ENCODE measurements at places on chromosomes 5 and 9.

- DNase-seq, result no peak
These were observed 556.1 kb downstream of the CDH9 start for GRCh38 chr5:26482076-26482809.

DNA sequence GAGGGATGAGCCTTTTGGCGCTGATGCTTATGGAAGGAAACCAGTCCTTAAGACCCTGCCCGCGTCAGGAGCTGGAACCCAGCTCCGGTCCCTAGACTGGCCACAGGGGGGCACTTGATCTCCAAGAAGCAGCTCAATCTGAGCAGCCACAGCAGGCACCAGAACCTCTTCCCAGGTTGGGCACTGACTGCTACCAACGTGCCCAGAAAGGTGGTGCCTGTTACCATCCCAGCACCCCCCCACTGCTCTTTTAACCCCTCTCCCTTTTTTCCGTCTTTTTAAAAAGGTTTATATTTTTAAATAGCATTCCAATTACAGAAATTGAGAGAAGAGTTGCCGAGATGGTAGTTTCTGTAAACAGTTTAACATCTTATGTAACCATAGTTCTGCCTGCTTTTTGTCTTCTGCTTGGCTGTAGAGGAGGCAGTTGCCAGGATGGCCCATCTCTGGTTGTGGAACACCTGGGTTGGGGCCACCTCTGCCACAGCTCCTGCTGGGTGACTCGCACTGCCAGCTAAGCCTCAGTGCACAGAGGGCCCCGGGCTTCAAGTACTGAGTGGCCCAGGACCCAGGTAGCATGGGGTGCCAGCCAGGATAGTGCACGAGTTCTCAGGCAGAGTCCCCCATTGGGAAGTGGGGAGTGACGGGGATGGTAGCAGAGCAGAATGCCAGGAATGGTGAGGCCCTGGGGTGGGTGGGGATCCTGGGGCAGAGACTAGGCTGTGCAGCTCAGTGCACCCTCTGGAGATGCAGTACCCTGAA, 62.8 kb downstream of the PFDN1 start:
- DNase-seq, result peak; percentile 41

DNA sequence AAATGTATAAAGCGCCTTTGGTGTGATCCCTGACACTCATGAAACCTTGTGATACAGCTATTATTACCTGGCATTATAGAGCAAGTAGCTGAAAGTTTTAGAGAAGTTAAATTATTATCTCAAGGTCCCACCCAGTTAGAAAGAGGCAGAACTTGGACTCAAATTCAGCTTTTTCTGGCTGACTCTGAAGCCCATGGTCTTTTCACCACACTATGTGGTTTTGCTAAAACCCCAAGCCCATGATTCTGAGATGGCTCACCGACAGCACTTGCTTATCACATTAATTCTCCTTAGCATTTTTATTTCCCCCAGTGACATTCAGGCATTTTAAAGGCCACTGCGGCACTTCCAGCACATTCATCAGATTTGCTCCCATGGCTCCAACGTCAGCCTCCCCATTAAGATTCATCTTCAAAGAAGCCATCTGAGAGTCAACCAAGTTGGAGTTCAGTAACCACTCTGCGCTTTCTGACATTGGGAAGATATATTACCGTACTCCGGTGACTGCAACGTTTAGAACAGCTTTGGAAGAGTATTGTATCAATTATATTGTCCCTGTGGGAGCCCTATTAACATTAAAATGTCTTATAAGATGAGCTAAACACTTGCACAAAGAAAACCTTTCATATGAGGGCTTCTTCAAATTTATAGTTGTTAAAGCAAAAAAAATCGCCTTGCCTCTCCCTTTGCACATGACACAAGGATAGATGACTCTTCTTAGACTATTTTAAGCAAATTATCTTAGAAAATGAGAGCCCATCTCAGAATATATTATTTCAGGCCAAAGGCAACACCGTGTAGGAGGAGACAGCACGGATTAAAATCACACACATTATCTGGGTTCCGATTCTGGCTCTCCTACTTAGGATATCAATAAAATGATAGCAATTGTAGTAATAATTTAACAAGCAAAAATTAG, 638.1 kb downstream of the ACTL7B start:
- DNase-seq, result no peak

- DNase-seq, result no peak
These were observed 512 bp downstream of the PLK2 start for GRCh38 chr5:58459146-58460001.

DNA sequence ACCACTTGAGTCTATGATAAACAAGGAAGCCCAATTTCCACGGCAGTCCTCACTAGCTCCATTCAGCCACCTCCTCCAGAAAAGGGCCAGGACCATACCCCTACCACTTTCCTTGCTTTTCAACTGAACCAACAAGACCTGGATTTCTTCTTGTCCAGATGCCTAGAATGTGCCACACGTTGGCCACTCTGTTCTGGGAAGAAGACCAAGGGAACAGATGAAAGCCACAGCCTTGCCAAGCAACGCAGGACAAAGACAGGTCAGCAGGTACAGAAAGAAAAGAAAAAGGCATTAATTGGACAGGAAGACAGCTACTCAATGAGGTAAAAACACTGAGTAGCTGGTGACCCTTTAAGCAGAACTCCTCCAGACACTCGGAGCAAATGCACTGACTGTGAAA, 2.2 kb downstream of the CCNJL start:
- DNase-seq, result no peak

DNA sequence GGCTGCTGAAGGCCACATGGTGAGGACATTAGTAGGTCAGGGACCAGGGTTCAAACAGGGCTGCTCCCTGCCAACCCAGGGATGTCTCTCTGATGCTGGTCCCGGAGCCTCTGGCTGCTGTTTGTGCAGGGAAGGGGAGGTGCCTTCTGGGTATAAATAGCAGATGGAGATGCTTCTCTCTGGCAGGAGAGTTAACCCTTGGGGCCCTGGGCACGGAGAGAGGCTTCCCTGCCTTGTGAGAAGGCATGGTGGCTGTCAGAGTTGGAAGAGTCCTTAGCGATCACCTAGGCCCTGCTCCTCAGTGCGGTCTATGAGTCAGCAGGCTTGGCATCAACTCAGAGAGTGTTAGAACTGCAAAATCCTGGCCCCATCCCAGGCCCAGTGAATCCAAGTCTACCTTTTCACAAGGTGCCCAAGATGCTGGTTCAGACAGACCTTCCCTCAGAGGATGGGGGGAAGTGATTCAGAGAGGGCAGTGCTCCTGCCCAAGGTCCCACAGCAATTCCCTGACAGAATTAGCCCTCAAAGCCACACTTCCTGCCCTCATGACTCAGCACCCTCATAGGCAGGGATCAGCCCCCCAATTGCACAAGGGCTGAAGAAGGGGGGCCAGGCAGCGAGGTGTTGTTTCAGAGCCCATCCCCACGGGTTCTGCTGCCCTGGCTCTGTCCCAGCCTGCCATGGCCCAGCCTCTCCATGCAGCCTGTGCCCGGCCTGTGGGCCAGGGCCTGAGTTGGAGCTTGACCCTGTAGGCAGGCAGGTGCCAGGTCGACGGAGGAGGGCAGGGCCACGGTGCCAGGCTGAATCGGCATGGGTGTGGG, 25.6 kb downstream of the CAMK2A start:
- DNase-seq, result peak; percentile 37

- no peak for DNase-seq
These were observed 474.5 kb downstream of the ZSWIM6 start for GRCh38 chr5:61806491-61807020.

All from anterior cingulate cortex (tissue), 58 donors.